GM20000 (cell line): ENCODE measurements at places on chromosomes 12 and 14.

GRCh38 chr12:54407183-54407905, 11.7 kb downstream of the ITGA5 start:
- no peak for DNase-seq

- DNase-seq, result no peak
These were observed 214.3 kb downstream of the KIF26A start for GRCh38 chr14:104352493-104353220.

GRCh38 chr12:131675126-131676080, 35.5 kb upstream of the SFSWAP start:
- DNase-seq, result no peak

DNA sequence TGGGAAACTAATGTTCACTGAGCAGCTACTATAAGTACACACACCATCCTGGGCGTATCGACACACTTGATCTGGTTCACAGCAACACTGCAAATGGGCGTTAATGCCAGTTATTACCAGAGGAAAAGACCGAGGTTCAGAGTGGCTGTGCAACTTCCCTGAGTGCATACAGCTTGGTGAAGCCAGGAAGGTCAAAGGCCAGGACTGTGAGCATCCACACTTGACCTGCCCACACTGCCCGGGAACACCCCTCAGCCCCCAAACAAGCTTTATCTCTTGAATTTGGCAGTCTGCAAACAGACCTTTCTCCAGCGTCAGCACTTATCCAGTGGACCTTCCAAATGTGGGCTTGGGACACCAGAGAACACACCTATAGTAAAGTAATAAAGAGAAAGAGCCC, 312.6 kb downstream of the BCL11B start:
- DNase-seq, result no peak

- no peak for DNase-seq
These were observed 53.4 kb downstream of the RPH3A start for GRCh38 chr12:112844814-112845565.

GRCh38 chr12:2457933-2458414, 336.8 kb upstream of the FKBP4 start:
- DNase-seq, result no peak
